ENCODE measurements at places on chromosomes 1 and 21.

DNA sequence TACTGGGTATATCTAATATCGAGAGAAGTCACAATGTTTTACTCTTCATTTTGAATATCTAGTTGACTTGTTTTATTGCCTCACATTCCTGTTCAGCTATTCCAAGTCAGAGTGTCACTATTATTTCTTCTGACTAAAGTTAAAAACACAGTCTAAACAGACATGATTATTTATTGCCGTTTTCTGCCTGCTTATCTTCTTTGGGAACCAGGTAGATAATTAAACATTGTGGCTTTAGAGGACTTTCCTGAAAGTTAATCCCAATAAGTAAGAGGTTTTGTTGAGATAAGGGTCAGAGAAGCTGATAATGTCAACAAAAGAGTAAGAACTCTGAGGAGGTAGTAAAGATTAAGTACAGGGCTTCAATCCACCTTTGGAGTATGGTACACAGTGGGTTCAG lies 53.8 kb downstream of the PCNX2 start:
- no peak for DNase-seq

DNA sequence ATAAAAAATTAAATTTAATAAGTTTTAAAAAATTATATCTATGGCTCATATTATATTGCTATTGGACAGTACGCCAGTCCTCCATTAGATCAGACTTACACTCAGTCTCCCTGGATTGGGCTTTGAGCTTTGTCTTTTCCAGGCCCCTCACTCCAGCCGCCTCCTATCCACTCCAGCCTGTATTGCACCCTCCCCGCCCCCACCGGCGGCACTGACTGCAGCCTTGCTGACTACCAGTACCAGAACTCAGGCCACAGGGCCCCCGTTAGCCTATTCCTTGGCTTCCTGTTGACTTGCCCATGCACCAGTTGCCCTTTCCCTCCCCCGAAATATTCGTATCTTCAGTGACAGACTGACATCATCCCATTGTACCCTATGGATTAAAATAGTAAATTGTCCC lies 127.9 kb downstream of the CSMD2 start:
- no peak for DNase-seq

GRCh38 chr1:228279011-228279721 lies 71.3 kb downstream of the OBSCN start:
- no peak for DNase-seq

DNA sequence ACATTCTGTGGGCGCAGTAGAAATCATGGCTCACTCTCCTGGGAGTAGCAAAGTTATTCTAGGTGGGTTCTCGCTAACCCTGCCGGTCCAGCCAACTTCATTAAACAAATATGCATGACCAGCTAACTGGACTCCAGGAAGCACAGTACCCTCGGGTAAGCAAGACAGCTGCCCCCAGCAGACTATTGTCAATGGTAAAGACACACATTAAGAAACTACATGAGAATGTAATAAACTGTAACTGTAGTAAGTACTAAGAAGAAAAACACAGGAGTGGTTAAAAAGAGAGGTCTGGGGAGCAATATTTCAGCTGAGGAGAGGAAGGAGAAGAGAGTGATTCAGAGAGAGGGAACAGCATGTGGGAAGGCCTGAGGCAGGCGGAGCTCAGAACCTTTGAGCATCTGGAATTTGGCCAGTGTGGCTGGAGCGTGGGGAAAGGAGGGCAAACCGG lies 7.4 kb downstream of the SLC2A5 start:
- no peak for DNase-seq

GRCh38 chr1:237901299-237901934 lies 10.7 kb upstream of the ZP4 start:
- no peak for DNase-seq

- DNase-seq: no peak
These were observed 32.4 kb downstream of the EIF2D start for GRCh38 chr1:206579747-206580437.

GRCh38 chr1:116321766-116322175 lies 51.3 kb upstream of the ATP1A1 start:
- DNase-seq: no peak

GRCh38 chr1:96473791-96474434 lies 247.7 kb upstream of the PTBP2 start:
- no peak for DNase-seq

DNA sequence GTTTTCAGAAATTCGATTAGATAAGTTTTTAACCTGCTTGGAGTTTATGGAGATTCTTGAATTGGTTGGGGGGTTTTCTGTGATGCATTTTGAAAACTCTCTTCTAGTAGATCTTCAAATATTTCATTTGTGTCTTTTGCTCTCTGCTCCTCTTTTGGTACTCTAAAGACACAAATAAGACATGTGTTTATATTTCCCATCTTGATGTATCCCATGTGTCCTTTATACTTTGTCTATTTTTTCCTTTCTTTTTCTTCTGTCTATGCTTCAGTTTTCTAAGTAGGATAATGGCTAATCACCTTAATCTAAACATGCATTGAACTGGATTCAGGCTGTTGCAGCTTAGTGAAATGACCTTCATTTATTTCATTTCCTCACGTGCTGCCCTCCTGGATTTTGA lies 63.8 kb upstream of the C1orf87 start:
- no peak for DNase-seq

Measured in NCI-H187 (cell line).